ENCODE measurements at places on chromosomes 1 and 21. TPM values are rescaled to one million over a fixed set of nuclear protein-coding genes. Genes with fewer than 3 reads are reported as not detected.
A peak's percentile ranks its signal among the peaks of the same experiment; 100 is the strongest.

GRCh38 chr21:33861125-33861524 is 54.5 kb downstream of the ATP5PO start:
- DNase-seq, result no peak

- no peak for DNase-seq
These were observed 40.6 kb upstream of the UBE2U start for GRCh38 chr1:64162804-64163203.

- peak; percentile 35 for DNase-seq
These were observed 15.6 kb upstream of the SRP9 start for GRCh38 chr1:225762002-225762441.

DNA sequence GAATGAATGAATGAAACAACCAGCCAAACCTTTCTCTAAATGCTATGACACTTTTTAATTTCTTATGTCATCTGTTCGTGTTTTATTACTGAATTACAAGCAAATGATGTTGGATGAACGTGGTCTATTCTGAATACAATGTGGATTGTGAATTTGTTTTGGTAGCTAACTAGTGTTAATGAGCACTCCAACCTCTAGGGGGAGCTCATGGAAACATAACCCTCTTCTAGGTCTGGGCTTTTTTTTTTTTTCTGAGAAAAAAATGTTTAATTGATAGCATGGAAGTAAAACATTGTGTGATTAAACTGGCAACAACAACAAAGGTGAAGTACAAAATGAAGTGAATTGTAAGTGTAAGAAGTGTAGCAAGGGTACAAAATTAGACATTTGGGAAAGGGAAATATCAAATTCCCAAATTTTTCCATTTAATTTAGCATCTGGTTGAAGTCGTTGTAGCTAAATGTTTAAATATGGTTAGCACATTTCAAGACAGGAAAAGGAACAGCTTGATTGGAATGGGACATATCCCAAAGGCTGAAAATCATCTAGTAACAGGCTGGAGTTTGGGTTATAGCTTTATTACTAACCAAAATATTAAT is 42.6 kb upstream of the PTGS2 start:
- no peak for DNase-seq

DNA sequence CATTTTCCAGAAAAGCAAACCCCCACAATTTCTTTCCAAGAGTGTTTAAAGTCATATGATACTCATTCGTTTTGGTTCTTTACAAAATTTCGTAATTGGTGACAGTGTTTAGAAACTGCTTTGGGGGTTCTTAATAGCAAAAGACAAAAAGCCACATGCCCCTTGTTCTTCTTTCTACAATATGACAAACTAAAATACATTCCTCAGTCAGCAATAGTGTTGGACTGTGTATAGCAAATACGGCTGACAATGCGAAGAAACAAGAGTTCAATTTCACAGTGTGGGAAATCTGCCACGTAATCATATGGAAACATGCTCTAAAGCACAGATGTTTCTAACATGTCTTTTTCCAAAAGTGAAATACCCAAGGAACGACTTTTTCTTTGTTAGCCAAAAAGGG is 7.6 kb upstream of the IFNAR1 start:
- DNase-seq, result no peak

DNA sequence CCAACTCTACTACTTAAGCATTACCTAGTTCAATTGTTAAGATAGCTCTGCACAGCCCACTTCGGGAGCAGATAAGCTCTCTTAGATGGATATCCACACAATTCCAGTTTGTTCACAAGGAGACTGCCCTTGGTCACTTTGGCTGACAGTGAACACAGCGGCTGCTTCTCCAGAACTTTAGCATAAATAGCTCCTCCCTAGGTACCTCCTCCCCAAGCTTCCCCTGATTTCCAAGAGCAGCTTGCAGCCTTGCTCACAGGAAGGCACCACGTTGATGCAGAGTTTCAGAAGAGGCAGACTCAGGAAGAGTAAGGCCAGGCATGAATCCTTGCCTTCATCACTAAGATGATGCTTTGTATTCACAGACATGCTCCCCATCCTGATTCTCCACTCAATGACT is 24.7 kb downstream of the TFF3 start:
- no peak for DNase-seq

- DNase-seq, result no peak
These were observed 167.1 kb downstream of the ATP6V1G3 start for GRCh38 chr1:198373376-198373775.

Gene ADAMTSL4
- total RNA-seq, result 70.2 TPM

Gene SPRR5
- total RNA-seq, result not detected

Gene RAB7B
- total RNA-seq, result 5.1 TPM

All from sciatic nerve (tissue), 2 donors.